ENCODE measurements at places on chromosomes 2 and 18.

- DNase-seq = no peak
Measured at GRCh38 chr18:3821524-3821923, 371.6 kb downstream of the TGIF1 start.

- no peak for DNase-seq
Measured at GRCh38 chr18:13424363-13424762, 205.8 kb downstream of the LDLRAD4 start.

DNA sequence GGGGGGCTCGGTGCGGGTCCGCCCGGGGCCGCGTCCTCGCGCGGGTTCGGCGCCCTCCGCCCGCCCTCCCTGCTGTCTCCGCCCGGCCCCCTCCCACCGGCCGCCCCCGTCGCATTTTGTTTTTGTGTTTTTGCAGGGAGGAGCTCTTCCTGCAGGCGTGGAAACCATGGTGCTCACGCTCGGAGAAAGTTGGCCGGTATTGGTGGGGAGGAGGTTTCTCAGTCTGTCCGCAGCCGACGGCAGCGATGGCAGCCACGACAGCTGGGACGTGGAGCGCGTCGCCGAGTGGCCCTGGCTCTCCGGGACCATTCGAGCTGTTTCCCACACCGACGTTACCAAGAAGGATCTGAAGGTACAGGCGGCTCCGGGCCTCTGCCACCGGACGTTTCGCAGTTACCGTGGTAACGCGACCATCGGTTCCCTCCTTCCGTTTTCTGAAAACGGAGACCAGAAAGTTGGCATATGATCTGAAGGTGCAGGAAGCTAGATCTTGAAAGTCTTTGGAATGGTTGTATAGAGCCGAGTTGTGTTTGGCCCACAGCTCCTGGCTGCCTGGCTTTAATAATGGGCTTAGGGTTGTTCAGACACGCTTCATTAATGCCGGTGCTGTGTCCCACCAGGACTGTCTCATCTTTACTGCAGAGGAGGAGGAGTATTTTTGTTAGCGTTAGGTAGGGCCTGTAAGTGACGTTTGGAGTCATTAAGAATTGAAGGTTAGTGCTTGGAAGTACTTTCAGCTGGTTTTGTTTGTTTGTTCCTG is 891 bp downstream of the KDM3A start:
- peak; percentile 66 for DNase-seq

GRCh38 chr18:48730010-48730409 is 191.2 kb downstream of the CTIF start:
- DNase-seq = no peak

- no peak for DNase-seq
Measured at GRCh38 chr18:6249788-6250187, 164.9 kb downstream of the L3MBTL4 start.

DNA sequence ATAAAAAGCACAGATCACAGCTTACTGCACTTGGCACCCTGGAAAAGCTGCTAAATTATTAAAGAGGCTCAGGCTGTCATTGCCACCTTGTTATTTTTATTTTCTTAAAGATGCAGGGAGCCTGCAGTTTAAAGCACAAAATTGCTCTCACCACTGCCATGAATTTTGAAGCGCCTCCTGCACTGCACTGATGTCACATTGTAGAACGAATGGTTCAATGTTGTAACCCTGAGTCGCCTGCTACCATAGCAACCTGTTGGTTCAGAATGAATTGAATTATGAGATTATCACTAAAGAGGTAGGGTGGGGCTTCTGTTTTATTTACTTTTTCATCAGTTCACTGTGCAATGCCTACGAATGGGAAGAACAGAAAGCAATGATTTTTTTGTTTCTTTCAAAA is 16.5 kb downstream of the SCG2 start:
- peak; percentile 50 for DNase-seq

DNA sequence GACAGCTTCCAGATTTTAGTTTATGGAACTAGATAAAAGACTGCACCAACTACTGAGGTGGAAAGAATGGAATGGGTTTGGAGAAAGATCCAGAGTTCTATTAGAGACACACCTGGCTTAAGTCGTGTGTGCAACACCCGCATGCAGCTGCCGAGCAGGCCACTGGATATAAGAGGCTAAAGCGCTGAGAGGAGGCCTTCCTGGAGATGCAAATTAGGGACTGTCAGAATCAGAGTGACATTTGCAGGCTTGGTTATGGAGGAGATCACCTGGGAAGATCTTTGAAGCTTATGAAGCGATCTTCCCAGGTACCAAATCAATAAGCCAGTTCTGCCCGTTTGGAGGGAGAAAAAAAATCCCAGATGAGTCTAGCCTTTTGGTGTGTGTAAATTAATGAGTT is 30.4 kb upstream of the KLHL29 start:
- no peak for DNase-seq

DNA sequence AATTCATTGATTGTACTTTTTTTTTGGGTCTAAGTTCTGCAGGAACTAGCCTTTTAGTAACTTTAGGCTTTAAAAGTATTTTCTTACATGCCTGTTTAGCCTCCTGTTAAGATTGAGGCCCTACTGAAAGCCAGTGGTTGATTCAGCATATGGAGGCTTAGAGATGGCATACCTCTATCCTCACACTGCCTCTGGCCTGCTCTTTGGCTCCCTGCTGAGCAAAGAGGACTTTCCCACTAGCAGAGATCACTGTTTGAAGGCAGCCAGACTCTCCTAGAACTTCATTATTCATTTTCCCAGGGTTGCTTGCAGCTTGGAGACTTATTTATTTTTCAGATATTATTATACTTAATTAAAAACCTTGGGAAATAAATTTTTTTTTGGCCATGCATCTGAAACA is 405.6 kb upstream of the MEX3C start:
- DNase-seq = no peak

- DNase-seq = no peak
Measured at GRCh38 chr2:9105601-9106337, 100.8 kb upstream of the ASAP2 start.

DNA sequence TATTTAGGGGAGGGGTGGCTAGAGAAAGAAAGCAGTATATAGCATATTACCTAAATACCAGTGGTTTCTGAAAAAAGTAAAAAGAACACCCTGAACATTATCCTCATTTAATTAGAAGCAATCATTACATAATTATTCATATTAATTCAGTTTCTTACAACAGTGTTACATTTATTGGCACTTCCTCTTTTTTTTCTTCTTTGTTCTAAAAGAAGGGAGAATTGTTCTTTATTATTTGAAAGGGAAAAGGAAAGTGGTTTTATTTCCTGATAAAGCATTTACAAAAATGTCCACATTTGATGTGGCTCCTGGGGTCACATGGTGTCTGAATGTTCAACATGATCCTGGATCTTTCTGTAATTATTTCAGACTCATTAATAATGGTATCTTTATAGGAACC is 254.9 kb upstream of the ZEB2 start:
- no peak for DNase-seq

DNA sequence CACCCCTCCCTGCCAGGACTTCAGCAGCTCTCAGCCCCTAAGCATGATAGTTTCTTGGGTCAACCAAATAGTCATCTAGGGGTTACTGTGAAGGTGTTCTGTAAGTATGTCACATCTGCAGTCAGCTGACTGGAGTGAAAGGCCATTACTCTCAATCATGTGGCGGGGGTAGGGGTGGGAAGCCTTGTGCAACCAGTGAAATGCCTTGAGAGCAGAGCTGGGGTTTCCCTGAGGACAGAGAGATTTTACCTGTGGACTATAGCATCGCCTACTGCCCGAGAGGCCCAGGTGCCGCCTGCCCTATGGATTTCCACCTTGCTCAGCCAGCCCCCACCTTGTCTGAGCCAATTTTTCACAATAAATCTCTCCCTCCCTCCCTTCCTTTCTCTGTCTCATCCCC is 20.9 kb upstream of the KLF11 start:
- DNase-seq = no peak

DNA sequence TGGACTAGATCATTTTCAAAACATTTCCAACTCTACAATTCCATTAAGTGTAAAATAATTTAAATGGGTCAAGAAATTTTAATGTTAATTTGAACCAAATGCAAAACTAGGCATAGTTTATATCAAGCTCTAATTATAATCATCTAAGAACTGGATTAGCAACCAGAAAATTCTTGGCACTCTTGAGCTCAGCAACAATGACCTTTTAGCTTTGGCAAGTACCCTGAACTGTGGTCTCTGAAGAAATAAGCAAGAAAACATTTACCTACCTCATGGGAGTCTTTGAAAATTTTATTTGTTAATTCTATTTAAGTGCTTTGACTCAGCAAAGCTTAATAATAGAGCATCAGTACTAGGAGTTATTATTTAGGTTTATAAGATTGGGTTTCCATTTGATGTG is 313.2 kb downstream of the SATB2 start:
- no peak for DNase-seq

All from iris pigment epithelial cell (primary cell).